Frontal cortex (tissue), 4 donors: ENCODE measurements at places on chromosomes 6 and 20.

GRCh38 chr20:23313271-23313670, 37.3 kb upstream of the NXT1 start:
- DNase-seq = no peak

DNA sequence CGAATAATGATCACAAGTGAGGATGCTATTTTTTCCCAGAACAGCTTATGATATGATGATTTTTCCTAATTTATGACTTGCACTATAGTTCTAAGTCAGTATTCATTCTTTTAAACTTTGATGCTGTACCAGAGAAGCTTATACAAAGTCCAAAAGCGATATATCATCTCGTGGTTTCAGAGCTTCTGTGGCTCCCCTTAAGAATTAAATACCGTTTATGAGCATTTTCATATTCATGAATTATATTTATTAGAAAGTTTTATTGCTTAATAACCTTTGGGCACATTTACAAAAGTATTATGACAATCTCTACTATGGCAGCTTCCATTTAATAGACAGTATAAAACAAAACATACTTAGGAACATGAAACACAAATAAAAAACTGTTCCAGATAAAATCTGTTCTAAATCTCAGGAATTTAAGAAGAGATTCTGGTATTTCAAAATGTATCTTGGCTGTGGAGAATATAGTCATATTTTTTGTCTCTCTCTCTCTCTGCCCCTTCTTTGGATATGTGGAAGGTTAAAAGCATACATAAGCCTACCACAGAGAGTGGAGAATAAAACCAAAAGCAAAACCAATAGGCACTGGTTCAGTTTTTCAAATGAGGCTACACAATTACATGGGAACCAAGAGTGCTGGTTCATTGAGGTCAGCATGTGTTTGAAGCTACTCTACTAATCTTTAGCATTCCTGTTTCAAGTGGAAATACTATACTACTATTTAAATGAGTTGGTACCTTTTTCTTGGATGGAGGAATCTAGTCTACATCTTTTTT, 884.5 kb upstream of the GJE1 start:
- DNase-seq = no peak

DNA sequence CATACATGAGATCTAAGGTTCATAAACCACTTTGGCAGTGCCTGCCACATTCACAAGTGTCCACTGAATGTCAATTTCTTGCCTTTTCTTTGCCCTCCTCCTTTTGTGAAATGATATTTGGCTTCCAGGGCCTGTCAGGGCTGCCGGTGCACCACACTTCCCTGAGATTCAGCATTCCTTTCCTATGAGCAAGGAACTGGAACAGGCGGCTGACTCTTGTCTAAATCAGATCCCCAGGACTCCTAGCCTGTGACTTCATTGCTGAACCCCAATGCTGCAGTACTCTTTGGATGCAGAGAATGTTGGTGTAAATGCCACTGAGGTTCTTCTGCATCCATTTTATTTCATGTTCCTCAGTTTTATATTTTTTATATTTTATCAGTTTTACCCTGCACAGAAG, 172.2 kb downstream of the ARID1B start:
- DNase-seq = no peak

- DNase-seq = no peak
Measured at GRCh38 chr6:25024821-25025220, 89.1 kb upstream of the RIPOR2 start.

DNA sequence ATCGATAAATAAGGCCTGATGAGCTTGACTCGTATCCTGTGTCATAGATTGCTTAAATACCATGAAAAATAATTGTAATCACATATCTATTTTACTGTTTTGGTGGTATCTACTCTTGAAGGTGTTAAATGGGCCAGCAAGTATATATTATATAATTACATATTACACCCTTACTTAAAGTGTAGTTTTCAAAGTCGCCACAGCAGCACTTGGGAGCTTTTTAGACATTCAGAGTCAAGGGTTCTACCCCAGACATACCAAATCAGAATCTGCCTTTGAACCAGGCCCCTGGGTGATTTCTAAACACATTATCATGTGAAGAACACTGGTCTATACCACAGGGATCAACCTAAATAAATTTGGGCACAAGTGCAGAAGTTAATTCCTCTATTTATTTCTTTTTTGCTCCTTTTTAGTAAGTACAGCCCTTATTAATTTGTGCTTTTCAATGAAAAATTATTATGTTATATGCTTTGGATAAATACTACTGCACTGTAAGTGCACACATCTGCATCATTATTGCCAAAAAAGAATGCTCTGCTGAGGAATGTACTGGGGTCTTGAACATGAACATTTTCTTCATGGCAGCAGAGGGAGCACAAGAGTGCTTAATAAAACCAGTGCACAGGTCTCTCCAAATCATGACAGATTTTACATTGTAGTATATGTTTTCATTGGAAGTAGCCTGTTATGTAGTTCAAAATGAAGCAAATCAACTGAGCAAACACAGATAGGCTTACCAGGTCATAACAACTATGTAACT, 3.1 kb upstream of the ATXN1 start:
- no peak for DNase-seq

DNA sequence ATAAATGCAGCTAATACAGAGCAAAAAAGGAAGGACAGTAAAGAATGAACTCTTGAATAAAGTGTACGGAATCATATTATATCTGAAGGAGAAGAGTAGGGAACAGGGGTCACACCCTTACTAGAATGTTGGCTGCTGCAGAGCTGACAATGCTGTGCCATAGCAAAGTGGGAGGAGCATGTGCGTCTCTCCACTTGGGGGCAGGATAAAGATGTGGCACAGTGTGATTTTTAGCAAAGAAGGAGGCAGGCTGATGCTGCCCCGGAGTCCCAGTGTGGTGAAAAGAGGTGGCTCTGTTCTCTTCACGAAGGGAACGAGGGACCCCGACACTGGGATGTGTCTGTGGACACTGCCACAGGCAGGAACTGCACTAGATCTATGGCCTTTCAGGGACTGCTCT, 67.5 kb downstream of the INSM1 start:
- DNase-seq = no peak

DNA sequence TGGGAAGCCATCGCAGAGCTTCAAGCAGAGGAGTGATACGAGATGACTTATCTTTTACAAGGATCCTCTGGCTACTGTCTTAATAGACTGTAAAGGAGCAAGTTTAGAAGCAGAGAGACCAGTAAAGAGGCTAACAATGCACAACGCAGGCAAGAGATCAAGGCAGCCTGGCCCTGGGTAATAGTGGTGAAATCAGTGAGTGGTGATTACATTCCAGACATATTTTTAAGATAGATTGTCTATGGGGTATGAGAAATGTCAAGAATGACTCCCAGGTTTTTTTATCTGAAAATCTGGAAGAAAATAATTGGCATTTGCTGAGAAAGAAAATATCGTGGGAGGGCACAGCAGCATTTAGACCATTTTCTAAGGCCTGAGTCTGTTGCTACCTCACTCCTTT, 213.6 kb upstream of the HTR1E start:
- no peak for DNase-seq

DNA sequence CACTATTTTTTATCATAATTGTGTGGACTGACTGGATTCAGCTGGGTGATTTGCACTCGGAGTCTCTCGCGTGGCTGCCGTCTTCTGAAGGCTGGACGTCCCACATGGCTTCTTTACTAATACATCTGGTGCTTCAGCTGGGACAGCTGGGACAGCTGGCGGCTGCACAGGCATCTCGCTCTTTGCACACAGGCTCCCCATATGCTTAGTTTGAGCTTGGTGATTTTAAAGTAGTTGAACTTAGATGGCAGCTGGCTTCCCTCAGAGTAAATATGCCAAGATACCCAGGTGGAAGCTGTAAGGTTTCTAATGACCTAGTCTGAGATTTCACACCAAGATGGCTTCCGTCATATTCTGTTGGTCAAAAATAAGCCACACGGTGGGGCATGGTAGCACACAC, 38.7 kb upstream of the PPP1R3G start:
- DNase-seq = no peak

DNA sequence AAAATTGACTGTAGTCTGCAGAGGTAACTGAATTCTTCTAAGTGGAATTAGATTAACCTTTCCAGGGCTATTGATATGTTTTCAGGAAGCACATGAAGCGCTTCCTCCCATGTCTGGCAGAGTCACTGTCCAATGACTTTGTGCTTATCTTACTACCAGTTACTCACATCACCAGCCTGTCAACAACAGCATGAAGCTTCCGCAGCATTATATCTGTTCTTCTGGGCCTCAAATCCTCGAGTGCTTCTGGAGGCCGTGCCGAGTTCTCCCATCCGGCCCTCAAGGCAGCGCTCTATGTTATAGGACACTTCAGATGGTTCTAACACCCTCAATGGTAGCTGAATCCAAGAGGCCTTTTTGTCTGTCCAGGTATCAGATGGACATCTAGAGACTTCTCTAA, 33.2 kb downstream of the PSMG4 start:
- no peak for DNase-seq

- DNase-seq = no peak
Measured at GRCh38 chr6:145562771-145563615, 172.3 kb downstream of the EPM2A start.

DNA sequence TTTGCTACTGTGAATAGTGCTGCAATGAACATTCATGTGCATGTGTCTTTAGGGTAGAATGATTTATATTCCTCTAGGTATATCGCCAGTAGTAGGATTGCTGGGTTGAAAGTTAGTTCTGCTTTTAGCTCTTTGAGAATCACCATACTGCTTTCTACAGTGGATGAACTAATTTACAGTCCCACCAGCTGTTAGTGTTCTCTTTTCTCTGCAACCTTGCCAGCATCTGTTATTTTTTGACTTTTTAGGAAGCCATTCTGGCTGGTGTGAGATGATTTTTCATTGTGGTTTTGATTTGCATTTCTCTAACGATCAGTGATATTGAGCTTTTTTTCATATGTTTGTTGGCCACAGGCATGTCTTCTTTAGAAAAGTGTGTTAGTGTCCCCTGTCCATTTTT, 40.0 kb downstream of the PLG start:
- no peak for DNase-seq

DNA sequence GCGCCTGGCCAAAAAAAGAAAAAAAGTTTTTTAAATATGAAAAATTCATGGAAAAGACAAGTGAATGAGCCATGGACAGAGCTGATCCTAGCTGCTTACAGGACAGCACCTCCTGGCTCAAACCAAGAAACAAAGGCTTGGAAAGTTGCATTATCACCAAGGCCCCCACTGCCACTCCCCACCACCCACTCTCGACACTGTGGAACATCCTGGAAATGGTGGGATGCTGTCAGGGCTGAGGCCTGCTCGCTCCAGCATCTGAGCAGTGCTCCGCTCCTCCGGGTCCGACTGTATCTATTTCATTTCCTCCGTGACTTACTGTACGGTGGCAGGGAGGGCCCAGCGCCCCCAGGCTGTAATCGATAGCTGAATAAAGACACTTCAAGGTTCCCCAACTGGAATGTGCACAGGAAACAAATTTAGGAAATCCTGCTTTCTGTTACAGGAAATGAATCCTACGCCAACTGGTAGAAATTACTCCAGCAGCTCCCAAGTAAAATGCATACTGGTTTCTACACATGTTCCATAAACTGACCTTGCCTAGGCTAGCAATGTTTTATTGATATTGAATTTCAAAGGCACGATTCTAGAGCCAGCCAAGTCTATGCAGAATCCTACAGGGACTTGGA, 109.5 kb upstream of the NFATC2 start:
- no peak for DNase-seq

DNA sequence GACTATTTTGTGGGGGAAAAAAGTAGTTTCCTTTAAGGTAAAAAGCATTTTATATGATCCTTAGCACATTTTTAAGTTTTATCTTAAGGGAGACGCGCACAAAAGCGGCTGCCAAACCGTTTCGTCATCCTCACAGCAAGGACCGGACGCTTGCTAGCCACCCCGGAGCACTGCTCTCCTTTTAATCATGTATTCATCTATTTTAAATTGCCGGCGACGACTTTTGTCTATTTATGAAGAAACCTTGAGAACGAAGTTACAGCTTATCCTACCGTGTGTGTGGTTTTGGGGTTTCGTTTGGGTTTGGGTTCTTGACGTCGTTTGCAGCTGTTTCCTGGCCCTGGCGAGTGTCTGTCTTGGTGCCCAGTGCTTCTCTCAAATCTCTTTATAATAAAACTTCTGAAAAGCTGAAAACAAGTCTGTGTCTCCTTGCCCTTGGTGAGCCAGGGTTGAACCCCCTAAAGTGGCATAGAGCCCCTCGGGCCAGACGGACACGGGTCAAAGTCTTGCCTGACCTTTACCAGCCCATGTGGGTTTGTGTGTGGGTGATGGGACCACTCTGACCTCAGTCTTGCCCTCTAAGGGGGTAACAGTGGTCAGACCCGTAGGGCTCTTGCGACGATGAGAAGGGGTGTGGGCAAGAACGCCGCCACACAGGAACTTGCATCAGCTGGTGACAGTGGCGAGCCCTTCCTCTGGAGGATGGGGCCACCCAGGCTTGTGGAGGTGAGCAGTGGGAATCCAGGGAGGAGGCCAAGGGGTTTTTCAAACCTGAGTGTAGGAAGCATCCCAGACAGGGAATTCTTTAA, 117.6 kb downstream of the JPH2 start:
- no peak for DNase-seq

- DNase-seq = no peak
Measured at GRCh38 chr20:38298768-38299288, 5.1 kb upstream of the BPI start.

DNA sequence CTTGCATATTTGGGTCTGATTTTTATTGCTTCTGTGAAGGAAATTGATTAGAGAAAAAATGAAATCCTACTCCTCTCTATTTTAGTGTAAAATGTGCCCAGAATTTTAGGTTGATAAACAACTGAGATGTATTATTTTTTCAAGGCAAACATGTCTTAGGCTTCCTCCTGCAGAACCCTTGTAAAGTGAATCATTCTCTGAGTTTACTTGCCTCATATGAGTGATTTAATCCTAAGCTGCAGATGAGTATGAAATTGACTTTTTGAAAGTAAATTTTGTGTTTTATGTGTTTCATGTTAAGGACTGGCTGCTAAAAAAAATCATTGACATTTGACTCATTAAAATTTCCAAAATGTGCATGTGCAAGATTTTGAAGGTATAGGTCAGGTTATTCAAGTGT, 138.5 kb upstream of the PHACTR1 start:
- DNase-seq = no peak

- no peak for DNase-seq
Measured at GRCh38 chr6:53672237-53672636, 6.7 kb upstream of the KLHL31 start.

GRCh38 chr6:137819740-137820139, 47.3 kb upstream of the TNFAIP3 start:
- DNase-seq = no peak

DNA sequence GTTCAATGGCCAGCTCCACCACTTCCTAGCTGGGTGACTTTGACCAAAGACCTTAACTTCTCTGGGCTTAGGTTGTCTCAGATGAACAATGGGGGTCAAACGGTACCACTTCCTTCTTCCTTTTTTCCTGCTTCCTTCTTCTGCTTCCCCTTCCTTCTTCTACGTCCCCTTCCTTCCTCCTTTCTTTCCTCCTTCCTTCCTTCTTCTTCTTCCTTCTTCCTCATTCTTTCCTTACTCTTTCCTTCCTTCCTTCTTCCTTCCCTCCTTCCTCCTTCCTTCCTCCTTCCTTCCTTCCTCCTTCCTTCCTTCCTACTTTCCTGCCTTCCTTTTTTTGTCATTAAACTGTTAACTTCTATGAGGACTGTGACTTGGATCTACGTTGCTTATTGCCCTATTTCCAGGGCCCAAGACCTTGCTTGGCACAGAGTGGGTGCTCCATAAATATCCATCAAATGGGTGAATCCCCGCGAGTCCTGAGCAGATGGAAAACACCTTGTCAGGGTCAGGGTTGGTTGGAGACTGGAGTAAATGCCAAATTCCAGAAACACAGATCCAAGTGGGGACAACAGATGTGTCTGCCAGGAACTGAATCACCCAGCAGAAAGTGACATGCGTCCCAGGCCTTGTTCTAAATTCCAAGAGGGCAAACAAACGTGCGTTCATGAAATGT, 243.3 kb downstream of the PREX1 start:
- no peak for DNase-seq
